ENCODE measurements at places on chromosomes 2 and 18. TPM values are rescaled to one million over a fixed set of nuclear protein-coding genes. Genes with fewer than 3 reads are reported as not detected.

DNA sequence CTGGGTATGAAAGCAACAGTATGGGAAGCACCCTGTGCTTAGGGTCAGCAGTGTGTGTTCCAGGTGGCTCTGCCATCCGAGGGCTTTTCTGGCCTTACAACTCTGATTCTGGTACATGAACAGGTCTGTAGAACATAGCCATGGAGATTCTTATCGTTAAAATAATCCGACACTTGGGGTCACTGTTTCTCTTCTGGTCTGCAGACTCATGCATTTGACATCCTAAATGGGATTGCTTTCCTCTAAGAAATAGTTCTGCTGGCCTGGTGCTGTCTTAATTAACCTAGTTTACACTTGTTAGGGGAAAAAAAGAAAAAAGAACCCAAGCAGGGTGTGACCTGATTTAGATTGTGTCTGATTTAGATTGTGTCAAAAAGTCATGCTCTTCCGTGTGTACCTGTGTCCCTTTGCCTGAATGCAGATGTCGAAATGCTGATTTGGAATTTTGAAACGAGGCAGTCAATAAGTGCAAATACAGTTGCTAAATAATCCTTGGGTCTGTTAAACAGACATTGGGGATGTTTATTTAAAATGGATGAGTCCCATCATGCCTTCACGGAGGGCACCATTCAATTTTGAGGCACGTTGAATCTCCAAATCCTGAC, 59.6 kb downstream of the TRPM8 start:
- no peak for DNase-seq

DNA sequence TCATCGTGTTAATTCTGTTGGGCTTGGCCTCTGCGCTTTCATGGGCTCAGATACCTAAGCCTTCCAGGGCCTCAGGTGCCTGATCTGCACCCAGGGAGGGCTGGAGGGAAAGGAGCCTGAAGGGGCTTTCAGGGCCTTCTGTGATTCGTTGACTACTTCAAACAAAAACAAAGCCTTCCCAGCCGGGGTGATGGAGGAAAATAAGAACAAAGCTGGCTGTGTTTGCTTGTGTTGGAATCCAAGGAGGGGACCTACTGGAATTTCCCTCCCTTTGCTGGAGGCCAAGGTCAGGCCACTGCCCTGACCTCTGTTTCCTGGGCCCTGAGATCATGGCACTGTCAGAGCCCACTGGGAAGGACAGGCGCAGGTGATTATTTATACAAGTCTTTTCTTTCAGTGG, 135.3 kb downstream of the KLHL29 start:
- DNase-seq = no peak

KLHL41 gene
- 1.2 TPM for total RNA-seq

DNA sequence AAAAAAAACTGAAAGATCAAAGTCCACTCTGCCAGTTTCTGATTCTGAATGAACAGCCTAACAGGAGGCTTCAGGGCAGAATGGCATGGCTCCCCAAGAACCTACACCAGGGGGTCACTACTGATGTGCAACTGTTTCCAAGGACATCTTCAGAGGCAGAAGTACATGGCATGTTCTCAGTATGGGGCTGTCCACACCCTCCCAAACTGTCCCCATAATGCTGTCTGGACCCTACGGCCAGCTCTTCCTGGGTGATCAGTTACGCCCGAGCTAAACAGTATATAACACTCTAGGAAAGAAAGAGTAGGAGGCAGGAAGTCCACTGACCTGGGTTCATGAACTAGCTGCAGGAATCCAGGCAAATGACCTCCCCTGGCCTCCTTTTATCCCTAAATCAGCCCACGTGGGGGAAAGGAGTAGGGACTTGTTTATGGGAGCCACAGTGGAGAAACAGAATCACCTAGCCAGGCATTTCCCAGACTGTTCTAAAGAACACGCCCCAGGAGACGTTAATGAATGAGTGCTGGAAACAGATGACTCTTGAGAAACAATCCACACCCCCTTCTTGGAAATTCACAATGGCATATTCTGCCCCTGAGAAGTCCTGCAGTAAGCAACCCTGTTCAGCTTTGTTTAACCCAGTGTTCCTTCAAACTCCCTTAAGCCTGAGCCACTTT, 2.5 kb downstream of the TMBIM1 start:
- DNase-seq = no peak

- DNase-seq = no peak
These were observed 4.0 kb upstream of the CKAP2L start for GRCh38 chr2:112768432-112768831.

DNA sequence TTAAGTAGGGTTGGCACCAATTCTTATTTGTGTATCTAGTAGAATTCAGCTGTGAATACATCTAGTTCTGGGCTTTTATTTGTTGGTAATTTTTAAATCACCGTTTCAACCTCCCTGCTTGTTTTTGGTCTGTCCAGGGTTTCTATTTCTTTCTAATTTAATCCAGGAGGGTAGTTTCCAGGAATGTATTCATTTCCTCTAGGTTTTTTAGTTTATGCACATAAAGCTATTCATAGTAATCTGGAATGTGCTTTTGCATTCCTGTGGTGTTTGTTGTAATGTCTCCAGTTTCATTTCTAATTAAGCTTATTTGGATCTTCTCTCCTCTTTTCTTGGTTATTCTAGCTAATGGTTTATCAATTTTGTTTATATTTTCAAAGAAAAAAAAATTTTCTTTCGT, 1361.8 kb upstream of the DDX18 start:
- DNase-seq = no peak

NTSR2 gene
- total RNA-seq = 0.97 TPM

- DNase-seq = no peak
These were observed 43.0 kb upstream of the PID1 start for GRCh38 chr2:229314117-229314516.

RSAD2 gene
- 4.5 TPM for total RNA-seq

RGPD4 gene
- not detected for total RNA-seq

DNA sequence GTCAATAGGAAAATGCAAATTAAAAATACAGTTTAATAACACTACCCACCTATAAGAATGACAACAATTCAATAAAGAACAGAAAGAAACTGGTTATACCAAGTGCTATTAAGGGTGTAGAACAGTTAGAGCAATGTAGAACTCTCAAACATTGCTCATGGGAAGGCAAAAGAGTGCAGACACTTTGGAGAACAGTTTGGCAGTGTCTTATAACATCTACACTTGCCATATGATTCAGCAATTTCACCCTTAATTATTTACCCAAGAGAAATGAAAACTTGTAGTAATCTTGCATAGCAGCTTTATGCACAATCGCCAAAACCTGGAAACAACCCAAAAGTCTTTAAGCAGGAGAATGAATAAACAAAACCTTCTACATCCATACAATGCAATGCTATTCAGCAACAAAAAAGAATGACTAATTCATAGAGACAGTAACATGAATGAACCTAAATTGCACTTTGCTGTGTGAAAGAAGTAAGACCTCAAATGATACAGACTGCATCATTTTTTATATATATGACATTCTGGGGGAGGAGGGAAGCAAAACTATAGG, 455.2 kb downstream of the THSD7B start:
- no peak for DNase-seq

GRCh38 chr2:182128821-182129707, 143.4 kb downstream of the PPP1R1C start:
- no peak for DNase-seq

Measured in ovary (tissue), 10 donors.